Adrenal gland (tissue), 19 donors: ENCODE measurements at places on chromosomes 1 and 21. TPM values are rescaled to one million over a fixed set of nuclear protein-coding genes. Genes with fewer than 3 reads are reported as not detected.

DNA sequence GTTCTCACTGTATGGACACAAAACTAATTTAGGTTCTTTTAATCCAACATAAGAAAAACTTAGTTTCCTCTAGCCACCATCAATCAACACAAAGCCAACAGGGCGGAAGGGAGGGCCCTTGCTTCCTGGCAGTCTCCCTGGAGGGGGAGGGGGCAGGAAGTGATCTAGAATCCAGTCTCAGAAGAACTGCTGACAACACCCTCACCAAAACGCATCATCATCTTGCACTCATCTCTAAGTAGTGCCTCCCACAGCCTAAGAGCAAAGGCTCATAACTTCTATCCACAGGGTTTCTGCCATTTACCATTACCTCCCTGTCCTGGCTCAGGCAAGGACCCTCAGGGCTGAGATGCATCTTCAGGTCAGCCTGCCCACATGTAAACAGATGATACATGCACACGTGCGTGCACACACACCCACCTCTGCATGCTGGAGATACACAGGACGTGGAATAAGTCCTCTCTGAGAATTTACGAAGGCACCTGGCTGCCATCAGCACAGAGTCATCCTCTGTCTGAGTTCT lies 20.5 kb downstream of the HIVEP3 start:
- peak; percentile 66 for DNase-seq
- H3K4me3 ChIP-seq = no peak overlapping the region
- no peaks in the 10 kb centered on the region for H3K27me3 ChIP-seq
- H3K36me3 ChIP-seq = no peaks in the 10 kb centered on the region
- peak overlapping the region; percentile 26 for H3K27ac ChIP-seq

DNA sequence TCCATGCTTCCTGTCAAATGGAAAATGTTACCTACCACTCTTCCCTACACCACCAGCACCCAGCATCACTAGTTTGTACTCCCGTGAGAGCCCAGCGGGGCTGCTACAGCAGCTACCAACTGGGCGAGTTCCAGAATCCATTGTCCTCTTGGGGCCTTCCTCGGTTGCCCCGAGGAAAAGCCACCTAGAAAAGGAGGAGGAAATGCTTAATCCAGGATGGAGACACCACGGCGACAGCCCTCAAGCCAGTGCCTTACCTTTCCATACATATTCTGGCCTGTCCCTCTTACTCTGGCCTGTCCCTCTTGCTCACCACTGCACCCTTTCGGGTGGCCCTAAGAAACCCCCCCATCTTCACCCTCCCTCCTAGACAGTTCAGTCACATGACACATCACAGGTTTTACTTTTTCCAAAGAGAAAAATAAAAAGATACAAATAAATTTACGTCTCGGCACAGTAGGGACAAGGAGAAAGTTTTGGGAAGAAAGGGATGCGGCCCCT lies 478 bp downstream of the RIT1 start:
- H3K36me3 ChIP-seq = no peaks in the 10 kb centered on the region
- DNase-seq = peak; percentile 27
- H3K27ac ChIP-seq = peak overlapping the region; percentile 90
- H3K27me3 ChIP-seq = no peaks in the 10 kb centered on the region
- peak overlapping the region; percentile 21 for H3K4me3 ChIP-seq

GRCh38 chr1:189774721-189775287 lies 702.9 kb downstream of the BRINP3 start:
- H3K4me3 ChIP-seq = no peak overlapping the region

GRCh38 chr1:214847071-214847810 lies 235.3 kb upstream of the KCNK2 start:
- no peaks in the 10 kb centered on the region for H3K4me1 ChIP-seq
- no peaks in the 10 kb centered on the region for H3K27me3 ChIP-seq
- no peak overlapping the region for H3K4me3 ChIP-seq
- DNase-seq = no peak
- H3K36me3 ChIP-seq = no peaks in the 10 kb centered on the region
- H3K27ac ChIP-seq = no peak overlapping the region

DNA sequence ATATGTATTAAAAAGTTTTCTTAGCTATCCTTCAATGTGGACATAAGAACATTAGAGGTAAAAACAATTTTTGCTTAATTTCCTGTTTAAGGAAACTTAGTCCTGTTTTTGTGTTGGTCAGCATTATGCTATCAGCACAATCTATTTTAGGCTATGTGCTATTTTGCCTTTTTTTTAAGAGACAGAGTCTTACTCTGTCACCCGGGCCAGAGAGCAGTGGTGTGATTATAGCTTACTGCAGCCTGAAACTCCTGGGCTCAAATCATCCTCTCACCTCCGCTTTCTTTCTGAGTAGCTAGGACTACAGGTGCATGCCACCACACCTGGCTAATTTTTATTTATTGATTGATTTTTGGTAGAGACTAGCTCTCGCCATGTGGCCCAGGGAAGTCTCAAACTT lies 199.1 kb upstream of the TMPRSS15 start:
- H3K27ac ChIP-seq = no peak overlapping the region
- DNase-seq = no peak
- H3K36me3 ChIP-seq = no peaks in the 10 kb centered on the region
- H3K27me3 ChIP-seq = no peaks in the 10 kb centered on the region
- H3K4me3 ChIP-seq = no peak overlapping the region

DNA sequence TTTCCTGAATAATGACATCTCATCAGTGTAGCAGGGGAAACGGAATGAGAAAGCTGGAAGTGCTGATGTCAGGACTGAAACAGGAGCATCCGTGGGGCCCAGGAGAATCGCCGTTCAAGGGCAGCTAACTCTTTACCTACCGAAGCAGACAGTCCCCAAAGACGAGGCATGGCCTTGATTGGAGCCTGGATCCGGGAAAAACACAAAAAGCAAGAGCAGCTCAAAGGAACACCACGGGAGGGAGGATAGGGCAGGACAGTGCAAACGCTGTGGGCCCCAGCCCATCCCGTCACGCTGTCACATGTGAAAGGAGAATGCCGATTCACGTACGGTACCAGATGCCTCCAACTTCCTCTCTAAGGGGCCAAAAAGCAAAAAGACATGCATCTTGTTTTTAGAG lies 34.9 kb downstream of the WNT9A start:
- H3K36me3 ChIP-seq = no peaks in the 10 kb centered on the region
- no peaks in the 10 kb centered on the region for H3K27me3 ChIP-seq
- no peaks in the 10 kb centered on the region for H3K4me1 ChIP-seq
- DNase-seq = no peak
- no peak overlapping the region for H3K4me3 ChIP-seq

GRCh38 chr1:23341931-23342692 lies 2.0 kb downstream of the HNRNPR start:
- H3K4me3 ChIP-seq = peak overlapping the region; percentile 56
- no peak for DNase-seq
- H3K36me3 ChIP-seq = no peaks in the 10 kb centered on the region
- H3K4me1 ChIP-seq = peaks cover 63% of the 10 kb centered on the region
- H3K27me3 ChIP-seq = no peaks in the 10 kb centered on the region

DNA sequence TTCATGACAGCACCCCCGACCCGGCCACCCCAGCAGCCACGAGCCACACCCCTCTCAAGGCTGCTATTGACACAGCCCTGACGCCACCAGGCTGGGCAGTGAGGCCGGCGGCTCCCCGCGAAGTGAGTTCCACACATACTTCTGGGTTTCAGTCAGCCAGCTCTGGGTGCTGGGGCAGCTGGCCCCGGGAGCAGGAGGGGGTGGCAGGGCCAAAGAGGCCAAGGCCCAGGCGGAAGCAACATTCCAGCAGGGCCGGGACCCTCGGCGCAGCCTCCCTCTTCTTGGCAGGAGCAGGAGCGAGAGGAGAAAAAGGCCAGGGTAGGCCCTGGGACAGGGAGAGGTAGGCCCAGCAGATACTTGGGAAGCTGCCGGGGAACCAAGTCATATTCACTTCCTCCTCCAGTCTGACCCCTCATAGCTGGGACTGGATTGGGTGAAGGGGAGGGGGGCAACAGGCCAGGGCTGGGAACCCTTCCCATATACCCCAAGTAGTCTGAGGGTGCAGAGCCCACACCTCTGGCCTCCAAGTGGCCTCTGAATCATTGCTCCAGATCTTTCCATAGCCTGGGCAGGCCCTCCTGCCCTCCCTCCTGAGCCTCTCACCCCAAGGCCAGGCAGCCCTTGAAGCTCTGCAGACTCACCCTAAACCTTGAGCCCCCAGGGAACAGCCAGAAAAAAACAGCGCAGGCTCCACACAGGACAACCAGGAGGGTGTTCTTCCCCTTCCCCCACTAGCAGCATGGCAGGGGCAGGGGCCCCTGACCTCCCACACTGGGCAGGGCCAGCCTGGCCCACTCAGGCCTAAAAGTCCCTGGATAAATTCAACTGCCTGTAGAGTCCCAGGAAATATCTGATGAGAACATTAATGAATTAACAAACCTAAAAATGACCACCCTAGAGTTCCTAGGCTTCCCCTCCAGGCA lies 5.7 kb downstream of the HSPG2 start:
- H3K4me1 ChIP-seq = peaks cover 93% of the 10 kb centered on the region
- no peaks in the 10 kb centered on the region for H3K27me3 ChIP-seq
- peak overlapping the region; percentile 95 for H3K27ac ChIP-seq
- H3K4me3 ChIP-seq = no peak overlapping the region
- peak; percentile 90 for DNase-seq

GRCh38 chr1:17119076-17119772 lies at the start of gene PADI2:
Gene PADI2 (minus strand): TSS chr1:17119451. CDS start chr1:17119371, 80 bp downstream.
- peaks cover 17% of the 10 kb centered on the region for H3K27me3 ChIP-seq
- peak; percentile 65 for DNase-seq
- H3K27ac ChIP-seq = no peak within 1 kb of the TSS
- peak within 1 kb of the TSS; percentile 46 for H3K4me3 ChIP-seq

DNA sequence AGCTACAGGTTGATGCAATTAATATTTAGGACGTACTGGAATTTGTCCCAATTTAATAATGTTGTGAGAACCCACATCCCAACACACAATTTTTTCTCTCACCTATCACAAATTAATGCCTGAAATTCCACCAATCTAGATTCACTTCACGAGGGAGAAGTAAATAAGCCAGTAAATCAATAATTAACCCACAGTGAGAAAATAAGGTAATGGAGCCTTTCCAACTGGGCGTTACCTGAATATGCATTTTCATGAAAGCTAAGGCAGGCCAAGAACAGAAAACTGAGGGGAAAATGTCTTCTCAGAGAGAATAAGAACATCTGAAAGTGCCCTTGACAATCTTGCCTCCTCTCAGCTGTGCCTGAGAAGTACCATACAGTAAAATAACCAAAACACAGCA lies 240.8 kb upstream of the NR5A2 start:
- no peaks in the 10 kb centered on the region for H3K27me3 ChIP-seq
- no peaks in the 10 kb centered on the region for H3K36me3 ChIP-seq
- no peak for DNase-seq
- H3K4me1 ChIP-seq = no peaks in the 10 kb centered on the region

DNA sequence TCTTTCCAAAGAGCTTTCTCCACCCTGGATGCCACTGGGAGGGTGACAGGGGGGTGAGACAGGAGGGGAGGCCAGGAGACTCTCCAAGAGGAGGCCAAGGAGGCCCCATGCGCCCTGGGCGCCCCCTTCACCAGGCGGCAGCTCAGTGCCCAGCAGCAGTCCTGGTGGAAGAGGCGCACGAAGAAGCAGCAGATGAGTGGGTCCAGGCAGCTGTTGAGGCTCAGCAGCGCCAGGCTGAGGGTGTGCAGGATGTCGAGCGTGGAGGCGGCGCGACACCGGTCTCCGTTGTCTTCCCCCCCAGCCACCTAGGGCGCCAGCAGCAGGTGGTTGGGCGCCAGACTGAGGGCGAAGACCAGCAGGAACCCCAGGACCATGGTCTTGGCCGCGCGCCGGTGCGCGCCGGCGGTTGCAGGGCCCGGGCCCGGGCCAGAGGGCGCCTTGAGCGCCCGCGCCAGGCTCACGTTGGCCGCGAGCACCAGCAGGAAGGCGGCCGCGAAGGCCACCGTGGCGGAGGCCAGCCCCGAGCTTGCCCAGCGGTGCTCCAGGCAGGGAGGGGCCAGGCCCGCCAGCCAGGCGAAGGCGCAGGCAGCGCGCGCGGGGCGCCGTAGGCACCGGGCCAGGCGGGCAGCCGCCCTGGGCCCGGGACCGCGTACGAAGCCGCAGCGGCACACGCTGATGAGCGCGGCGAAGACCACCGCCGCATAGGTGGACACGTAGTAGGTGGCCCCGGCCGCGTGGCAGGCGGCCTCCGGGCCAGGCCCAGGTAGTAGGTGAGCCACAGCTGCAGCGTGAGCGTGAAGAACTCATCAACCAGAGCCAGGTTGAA lies 8.6 kb downstream of the TMEM35B start:
- H3K4me3 ChIP-seq = no peak overlapping the region
- no peak overlapping the region for H3K27ac ChIP-seq
- no peak for DNase-seq

GRCh38 chr1:26972390-26972789 lies 12.1 kb upstream of the KDF1 start:
- H3K27ac ChIP-seq = no peak overlapping the region
- no peak overlapping the region for H3K4me3 ChIP-seq
- no peaks in the 10 kb centered on the region for H3K27me3 ChIP-seq

GRCh38 chr1:1079408-1080121 lies 5.5 kb upstream of the RNF223 start:
- H3K27me3 ChIP-seq = peaks cover 8% of the 10 kb centered on the region
- no peak overlapping the region for H3K4me3 ChIP-seq
- H3K27ac ChIP-seq = no peak overlapping the region
- peaks cover 8% of the 10 kb centered on the region for H3K4me1 ChIP-seq
- peak; percentile 40 for DNase-seq

- H3K27me3 ChIP-seq = no peaks in the 10 kb centered on the region
- H3K4me3 ChIP-seq = no peak overlapping the region
- no peaks in the 10 kb centered on the region for H3K36me3 ChIP-seq
- no peak for DNase-seq
- peaks cover 12% of the 10 kb centered on the region for H3K4me1 ChIP-seq
Measured at GRCh38 chr1:41360074-41360785, 1.0 kb upstream of the FOXO6 start.

Gene CDC42BPA
- 38.4 TPM for total RNA-seq

Gene SV2A
- 2.8 TPM for total RNA-seq

Gene FAM151A
- total RNA-seq = not detected

Gene PGM1
- 126 TPM for total RNA-seq

Gene MCOLN2
- 10.0 TPM for total RNA-seq

Gene HDGF
- 159 TPM for total RNA-seq

Gene PPIAL4G
- total RNA-seq = not detected

Gene TRIM45
- 9.0 TPM for total RNA-seq

Gene RNU1-2
- total RNA-seq = under 0.01 TPM
